ENCODE measurements at places on chromosomes 1 and 21.

DNA sequence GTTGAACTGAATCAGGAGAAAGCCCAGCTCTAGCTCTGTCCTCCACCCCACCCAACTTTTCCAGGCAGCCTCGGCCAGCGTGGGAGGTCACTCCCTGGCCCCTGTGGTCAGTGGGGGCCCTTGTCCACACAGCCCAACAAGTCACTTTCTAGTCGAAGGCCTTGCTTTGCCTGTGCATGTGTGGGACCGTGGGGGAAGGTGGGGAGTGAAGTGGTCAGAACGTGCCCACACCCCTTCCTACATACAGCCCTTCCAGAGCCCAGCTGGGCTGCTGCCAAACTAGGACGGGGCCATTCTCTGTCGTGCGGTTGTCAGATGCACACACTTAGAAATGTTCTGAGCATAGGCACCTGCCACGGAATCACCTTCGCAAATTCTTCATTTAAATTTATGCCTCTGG, 18.0 kb downstream of the FAAP20 start:
- DNase-seq: no peak

DNA sequence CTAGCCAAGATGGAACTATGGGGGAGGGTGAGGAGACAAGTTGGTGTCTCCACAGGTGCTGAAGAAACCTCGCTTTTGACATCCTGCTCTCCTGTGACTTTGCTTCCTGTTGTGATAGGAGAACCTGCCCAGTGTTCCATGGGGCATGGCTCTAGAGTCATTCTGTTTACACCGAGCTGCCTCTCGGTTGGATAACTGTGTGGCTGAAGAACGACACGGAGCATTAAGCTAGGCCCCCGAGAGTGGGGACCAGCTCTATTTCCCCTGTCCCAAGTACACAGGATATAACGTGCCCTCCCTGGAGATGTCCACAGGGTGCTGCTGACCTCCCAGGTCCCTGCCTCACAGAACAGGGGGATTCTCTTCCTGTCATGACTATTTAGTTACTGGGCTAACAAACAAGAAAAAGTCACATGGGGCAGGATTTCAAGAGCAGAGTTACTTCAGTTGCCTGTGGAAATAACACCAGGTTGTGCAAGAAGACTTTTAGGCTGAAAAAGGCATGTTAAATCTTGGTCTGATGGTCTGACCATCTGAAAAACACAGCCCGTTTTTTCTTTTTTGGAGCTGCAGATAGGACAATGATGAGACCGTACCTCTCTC, 29.4 kb upstream of the PPP2R5A start:
- DNase-seq: no peak

DNA sequence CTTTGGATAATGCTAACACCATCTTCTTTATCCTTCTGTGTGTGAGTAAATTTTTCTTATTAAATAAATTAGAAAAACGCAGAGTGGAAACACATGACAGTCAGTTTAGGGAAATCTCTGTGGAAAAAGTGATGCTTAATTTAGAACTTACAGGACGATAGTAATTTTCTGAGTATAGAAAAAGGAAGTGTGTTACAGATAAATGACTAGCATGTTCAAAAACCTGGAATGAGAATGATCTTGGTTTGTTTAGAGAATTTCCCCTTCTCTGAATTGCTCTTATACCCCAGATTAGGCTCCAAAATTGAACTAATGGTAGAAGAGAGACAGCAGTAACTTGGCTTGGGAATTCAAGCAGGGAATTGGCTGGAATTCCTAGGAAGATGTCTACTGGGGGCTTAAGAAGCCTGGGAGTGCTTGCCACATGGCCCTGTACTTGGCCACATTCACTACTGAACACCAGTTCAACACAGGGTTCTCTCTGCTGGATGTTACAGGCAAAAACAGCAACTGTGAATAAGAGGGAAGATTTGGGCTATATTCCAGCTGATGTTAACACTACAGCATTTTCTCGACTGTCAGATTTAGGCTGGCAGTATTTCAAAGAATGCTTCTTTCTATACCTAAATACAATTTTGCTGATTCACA, 1004.2 kb downstream of the TTLL7 start:
- no peak for DNase-seq

DNA sequence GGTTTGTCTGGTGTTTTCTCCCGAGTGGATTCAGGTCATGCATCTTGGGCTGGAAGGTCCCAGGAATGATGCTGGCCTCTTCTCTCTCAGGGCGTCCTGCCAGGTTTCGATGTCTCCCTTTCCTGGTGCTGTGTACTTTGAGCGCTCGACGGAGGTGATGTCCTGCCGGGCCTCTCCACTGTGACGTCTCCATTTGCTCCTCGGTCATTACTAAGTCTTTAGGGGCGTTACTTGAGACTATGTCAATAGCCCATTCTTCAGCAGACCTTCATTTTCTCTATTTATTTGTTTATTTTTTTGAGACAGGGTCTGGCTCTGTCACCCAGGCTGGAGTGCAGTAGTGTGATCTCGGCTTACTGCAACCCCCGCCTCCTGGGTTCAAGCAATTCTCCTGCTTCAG, 37.2 kb upstream of the TNFRSF1B start:
- no peak for DNase-seq

DNA sequence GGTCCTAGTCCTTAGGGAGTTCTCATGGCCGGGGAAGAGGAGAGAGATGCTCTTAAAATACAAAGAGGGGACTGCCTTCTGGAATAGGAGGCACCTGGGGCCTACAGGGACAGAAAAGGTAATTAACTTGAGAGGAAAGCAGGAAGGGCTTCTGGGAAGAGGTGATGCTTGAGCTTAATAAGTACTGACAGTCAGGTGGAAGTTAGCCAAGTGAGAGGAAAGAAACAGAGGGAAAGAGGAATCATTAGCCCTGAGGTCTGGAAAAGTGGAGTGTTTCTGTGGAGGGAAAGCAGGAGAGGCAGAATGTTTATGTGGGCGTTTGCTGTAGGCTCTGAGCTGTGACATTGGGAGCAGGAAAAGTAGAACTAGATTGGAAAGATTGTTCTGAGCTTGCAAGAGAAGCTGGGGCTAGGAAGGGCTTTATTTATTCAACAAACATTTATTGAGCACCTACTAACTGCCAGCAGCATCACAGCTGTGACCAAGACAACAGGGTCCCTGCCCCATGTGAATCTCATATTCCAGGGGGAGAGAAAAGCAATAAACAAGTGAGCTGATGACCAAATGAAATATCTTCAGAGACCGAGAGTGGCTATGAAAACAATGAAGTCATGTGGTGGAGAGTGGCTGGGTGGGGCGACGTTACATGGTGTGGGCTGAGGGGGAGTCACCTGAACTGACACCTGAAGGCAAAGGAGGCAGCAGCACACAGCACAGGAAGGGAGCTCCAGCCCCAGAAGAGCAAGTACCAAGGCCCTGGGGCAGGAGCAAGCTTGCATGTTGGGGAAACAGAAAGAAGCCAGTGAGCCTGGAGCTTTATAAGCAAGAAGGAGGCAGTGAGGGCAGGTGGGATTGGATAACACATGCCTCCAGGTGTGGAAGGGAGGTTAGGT, 4.4 kb upstream of the FNDC5 start:
- no peak for DNase-seq

GRCh38 chr1:29236712-29237128, 398 bp downstream of the PTPRU start:
- no peak for DNase-seq

DNA sequence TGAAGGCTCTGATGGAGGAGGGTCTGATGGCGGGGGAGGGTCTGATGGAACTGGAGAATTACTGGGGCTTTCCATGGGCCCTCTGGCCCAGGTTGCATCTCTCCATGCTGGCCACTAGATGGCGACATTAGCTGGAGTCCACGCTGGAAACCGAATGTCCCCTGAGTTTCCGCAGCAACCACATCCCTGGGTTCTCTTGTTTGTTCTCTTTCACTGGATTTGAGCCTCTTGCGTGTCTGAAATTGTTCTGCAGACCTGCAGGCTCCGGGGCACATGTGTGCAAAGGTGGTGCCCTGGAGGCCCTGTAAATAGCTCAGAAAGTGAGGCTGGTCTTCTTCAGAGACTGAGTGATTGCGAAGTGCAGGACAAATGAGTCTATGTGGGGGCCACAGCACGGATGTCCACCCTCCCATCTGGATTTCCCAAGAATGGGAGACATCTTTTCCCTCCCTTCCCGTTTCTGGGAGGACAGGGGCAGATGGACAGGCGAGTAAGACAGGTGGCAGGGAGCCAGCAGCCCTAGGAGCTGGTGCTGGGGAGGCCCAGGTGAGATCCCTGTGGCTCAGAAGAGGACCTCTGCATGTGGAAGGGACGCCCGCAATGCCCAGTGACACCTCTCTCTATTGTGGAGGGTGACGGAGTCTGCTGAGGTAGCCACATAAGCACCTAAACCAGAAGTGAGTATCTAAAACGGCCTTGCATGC, 73.2 kb upstream of the ABCG1 start:
- peak; percentile 55 for DNase-seq

DNA sequence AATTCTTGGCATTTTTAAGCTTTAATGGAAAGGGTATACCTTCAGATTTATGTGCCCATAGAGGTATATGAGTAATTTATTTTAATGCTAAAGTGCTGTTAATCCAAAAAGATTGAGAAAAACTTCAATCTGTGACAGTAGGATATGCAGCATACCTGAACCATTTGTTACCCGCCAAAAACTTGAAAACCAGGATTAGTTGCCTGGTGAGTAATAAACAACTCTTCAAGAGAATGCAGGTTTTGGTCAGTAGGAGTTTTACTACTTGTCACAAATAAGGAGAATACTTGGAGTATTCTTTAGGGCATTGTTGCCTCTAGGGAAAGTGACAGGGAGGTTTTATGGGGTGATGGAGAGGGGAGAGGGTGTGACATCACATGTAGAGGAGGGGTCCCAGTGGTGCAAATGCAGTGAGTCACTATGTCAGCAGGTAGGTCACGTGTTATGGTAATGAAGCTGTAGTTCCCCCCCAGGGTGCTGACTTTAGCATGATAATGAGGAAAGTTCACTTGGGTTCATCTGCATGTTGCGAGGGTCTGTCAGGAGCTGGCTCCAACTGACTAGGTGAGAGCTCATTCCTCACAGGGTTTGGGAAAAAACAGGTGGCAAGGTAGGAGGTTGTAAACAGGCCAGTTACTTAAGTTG, 23.1 kb downstream of the USP25 start:
- DNase-seq: no peak

- DNase-seq: no peak
These were observed 697 bp downstream of the PRDM16 start for GRCh38 chr1:3069491-3070308.

DNA sequence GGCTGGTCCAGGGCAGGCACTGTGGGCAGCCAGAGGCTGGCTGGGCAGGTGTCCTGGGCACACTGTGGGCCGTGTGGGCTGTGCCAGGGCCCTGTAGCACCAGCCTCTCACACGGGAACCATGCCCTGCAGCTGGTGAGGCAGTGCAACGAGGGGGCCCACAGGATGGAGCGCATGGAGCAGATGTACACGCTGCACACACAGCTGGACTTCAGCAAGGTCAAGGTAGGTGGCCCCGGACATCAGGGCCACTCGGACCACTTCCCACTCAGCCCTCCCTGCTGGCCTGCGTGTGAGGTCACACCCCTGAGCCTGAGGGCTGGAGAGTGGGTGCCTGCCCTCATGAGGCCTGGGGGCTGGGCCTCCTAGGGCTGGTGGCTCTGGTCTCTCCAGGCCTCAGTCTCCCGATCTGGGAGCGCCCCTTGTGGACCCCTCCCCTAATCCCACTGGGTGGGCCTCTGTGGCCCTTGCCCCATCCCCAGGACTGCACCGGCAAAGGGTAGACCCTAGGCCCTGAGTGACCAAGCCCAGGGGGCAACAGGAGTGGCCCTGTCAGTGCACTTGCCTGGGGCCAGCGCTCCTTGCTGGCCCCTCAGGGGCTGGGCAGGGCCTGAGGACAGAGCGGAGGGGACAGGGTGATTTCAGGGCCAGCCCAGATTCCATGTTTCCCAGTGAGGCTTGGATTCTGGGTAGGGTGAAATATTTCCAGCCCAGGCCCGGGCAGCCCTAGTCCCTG, 21.5 kb downstream of the ARHGEF16 start:
- DNase-seq: no peak

DNA sequence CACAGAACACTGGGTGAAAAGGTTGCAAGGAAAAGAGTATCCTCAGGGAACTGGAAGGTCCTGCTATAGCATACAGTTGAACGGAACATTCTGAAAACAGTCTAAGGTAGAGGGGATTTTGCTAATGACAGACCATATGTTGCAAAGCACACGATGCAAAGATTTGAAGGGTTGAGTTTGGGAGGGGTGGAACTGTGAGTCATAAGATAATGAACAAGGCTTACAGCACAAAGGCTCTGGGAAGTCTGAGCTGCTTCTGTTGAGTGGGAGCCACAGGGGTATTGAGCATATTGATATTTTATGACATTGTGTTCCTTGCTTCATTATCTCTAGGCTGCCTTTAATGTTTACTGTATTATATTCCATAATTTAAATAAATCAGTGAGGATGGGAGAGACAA, 104.9 kb downstream of the PLPPR4 start:
- DNase-seq: no peak

GRCh38 chr21:36804874-36805611, 106.1 kb downstream of the SIM2 start:
- DNase-seq: no peak

- DNase-seq: no peak
These were observed 52.1 kb downstream of the FMO4 start for GRCh38 chr1:171366085-171366484.
